ENCODE measurements at places on chromosomes 7 and 10.

DNA sequence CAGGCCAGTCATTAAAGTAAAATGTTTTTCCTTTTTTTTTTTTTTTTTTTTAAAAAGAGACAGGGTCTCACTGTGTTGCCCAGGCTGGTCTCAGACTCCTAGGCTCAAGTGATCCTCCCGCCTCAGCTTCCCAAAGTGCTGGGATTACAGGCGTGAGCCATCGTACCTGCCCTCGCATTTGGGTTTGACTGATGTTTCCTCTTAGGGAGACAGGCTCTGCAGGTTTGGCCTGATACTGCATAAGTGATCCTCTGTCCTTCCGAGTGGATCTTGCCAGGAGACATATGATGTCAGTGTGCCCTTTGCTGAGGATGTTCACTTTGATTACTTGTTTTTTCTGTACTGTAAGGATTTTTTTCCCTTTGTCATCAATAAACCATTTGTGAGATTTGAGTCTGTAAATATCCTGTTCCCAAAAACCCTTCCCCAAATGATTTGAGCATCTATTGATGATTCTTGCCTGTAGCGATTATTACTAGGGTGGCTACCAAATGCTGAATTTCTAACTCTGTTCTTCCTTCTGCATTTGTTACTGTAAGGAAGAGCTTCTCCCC, 19.7 kb downstream of the LIMK1 start:
- no peak for DNase-seq

GRCh38 chr7:98922392-98923187, 44.3 kb downstream of the TRRAP start:
- DNase-seq: no peak

DNA sequence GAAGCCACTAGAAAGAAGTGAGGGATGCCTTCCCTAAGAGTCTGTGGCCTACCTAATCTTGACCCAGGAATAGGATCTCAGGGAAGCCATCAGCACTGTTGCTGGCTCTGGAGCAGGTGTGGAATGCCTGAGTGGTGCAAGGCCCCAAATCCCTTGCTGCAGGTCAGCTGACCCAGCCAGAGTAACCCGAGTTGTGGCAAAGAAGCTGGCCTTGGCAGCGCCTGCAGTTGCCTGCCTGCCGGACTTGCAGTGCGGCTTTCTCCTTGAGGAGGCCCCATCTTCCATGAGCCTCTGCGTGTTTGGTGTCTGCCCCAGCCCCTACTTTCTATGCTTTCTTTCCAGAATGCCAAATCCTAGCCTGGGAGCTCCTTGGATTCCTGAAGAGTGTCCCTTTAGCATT, 5.8 kb downstream of the KIAA1217 start:
- DNase-seq: no peak

- DNase-seq: no peak
Measured at GRCh38 chr7:70489813-70490212, 642.1 kb upstream of the GALNT17 start.
